Substantia nigra (tissue), 51 donors: ENCODE measurements at places on chromosomes 5 and 9.

DNA sequence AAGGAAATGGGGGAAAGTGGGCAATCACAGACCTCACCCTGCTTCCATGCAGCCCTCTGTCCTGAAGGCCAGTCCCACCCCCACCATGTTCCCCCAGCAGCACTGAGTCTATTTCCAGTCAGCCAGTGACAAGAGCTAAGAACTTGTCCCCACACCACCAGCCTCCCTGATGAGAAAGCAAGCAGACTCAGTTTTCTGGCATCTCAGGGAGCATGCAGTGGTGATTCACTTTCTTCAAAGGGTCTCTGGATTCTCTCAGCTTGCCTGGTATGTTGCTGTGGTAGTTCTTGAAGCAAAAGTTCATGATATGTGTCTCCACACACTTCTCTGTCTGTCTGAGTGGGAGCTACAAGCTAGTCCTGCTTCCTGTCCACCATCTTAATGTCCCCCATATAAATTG, 799.9 kb upstream of the TYRP1 start:
- DNase-seq, result no peak

DNA sequence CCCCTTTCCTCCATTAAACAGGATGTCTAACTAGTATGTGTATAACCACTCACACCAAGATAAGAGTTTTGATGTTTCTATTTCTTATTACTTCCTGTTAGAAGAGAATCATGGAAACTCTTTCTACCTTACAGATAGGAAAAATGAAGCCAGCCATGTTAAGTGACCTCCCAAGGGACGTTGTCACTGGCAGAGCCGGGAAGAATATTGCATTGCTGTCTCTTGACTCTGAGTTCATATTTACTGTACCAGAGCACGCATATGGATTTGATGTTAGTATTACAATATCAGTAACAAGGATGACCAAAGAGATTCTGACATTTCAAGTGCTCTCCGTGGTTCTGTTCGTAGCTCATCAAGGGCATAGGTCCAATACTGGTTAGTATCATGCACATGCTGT, 12.5 kb upstream of the C5orf63 start:
- DNase-seq, result no peak

- DNase-seq, result no peak
Measured at GRCh38 chr5:16870878-16871277, 65.2 kb downstream of the MYO10 start.

DNA sequence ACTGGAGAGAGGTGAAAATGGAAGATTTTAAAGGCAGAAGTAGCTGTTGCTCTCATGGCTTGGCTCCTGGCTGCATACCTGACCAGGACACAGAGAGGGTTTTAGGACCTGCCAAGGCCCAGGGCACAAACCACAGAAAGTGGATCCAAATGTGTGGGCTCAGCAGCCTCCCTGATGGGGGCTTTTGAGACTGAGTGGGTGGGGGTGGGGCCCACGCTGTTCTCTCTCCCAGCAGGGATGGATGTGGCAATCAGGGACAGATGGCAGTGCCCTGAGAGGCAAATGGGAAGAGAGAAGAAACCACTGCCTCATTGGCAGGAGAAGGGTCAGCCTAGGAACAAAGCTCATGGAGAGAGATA, 34.9 kb upstream of the TIFAB start:
- no peak for DNase-seq

DNA sequence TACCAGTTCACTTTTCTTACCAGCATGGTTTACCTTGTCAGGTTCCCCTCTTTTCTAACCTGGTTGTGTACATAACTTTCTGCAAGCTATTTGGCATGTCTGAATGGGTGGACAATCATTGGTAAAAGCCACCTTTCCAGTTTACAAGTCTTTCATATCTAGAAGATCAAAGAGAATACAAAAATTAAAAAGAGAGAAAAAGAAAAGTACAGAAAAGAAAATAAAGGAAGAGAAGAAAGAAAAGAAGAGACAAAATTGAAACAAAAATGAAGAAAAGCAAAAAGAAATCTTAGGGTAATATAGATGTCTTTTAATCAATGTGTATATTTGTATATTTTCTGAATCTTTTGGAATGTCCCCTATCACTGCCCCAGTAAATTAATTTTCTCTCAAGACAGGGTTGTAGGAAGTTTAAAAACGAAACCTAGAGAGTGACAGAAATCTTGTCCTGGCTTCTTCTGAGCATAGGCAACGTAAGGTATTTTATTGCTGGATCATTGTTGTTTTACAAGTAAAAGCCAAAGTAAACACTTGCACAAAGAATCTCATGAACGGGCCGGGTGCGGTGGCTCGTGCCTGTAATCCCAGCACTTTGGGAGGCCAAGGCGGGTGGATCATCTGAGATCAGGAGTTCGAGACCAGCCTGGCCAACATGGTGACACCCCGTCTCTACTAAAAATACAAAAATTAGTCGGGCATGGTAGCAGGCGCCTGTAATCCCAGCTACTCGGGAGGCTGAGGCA, 98.7 kb upstream of the IFNE start:
- DNase-seq, result no peak

GRCh38 chr5:158854260-158854783, 245.4 kb downstream of the EBF1 start:
- DNase-seq, result no peak

DNA sequence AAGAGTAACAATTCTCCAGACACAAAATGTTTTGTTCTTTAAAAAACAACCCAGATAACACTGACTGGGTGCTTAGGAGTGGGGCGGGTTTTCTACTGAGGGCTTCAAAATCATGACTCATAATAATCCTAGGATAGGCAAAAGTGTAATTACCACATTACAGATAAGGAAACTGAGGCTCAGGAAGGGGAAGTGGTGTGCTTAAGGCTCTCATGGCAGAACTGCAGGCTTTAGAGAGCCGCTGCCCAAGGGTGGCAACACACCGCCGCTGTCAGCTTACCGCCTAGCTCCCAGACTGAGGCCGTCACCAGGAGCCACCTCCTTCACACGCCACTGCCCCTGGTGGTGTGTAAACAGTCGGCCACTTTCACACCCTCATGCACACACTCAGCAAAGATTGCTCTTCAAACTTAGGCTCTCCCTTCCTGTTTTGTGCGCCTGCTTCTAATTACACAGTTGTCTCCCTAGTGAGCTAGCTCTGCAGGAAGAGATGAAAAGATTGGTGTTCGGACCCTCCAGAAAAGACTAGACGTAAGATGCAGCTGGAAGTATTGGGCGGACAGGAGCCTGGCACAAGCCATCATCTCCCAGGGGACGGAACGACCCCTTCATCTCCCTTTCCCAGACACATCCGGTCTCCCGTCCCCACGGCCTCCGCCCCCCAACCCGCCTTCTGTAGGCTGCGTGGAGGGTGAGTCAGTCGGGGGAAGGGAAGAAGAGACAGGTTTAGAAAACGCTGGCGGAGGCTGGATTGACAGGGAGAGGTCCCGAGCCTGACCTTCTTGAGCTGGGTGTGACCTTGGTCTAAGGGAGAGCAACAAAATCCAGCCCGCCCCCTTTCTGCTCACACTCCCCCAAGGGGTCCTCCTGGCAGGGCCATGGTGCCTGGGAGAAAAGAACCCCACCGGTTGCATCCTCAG, 162.7 kb downstream of the SYK start:
- no peak for DNase-seq

DNA sequence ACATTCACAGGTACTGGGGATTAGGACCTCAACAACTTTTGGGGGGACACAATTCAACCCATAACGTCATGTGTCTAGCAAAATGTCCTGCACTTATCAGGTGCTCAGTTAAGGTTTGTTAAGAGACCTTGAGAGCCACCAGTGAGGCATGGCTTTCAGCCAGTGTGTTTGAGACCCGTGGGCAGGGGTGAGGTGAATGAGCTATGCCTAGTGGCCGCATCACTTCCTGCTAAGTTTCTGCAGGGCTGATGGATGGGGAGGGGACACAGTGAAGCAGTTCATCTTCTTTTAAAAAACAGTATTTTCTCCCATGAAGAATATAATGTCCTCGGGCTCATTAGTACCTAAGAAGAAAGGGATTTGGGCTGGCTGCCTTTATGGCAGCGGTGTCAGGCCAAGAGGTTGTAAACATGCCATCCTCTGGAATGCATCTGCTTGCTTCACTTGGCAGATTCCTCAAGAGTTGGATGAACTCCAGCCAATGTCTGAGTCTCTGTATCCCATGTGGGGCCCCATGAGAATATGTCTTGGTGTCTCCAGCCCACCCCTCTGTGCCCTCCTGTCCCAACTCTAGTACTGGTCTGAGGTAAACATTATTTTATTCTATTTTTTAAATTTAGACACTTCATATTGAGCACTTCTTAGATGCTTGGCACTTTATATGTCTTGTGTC, 282.2 kb downstream of the CWC27 start:
- DNase-seq, result no peak

- DNase-seq, result no peak
Measured at GRCh38 chr9:136013524-136014034, 52.4 kb upstream of the UBAC1 start.

GRCh38 chr5:80745490-80745889, 90.7 kb upstream of the DHFR start:
- DNase-seq, result no peak

- DNase-seq, result no peak
Measured at GRCh38 chr5:73640861-73641320, 14.9 kb downstream of the ARHGEF28 start.

DNA sequence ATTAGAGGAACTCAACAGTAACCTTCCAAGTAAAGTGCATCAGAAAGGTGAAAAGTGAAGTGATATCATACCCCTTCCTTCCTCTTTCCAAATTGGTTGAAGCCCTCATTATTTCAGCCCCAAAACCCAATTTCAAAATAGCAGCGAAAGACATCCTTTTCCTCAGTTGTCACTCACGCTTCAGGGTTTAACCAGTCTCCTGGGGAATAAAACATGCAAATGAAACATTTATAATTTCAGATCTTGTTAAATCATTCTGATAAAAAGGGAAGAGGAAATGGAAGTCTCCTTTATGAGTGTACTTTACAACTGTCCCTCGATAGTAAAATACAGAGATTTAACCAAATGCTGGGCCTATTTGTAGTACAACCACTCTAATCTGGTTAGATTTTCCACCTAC, 22.5 kb downstream of the TRPM6 start:
- no peak for DNase-seq
